Pulmonary artery endothelial cell (primary cell): ENCODE measurements at places on chromosomes 11 and 22. TPM values are rescaled to one million over a fixed set of nuclear protein-coding genes. Genes with fewer than 3 reads are reported as not detected.

The LMNTD2 gene
- total RNA-seq = 0.56 and 0.86 TPM in 2 replicates

The APOL5 gene
- not detected in 2 replicates for total RNA-seq

The OR9Q1 gene
- total RNA-seq = not detected in 2 replicates

The P4HA3 gene
- total RNA-seq = 32.4 and 40.7 TPM in 2 replicates

The CHST1 gene
- 2.1 and 26.0 TPM in 2 replicates for total RNA-seq

The SOX10 gene
- total RNA-seq = not detected in 2 replicates

The CADM1 gene
- total RNA-seq = 2.8 and 5.4 TPM in 2 replicates

The MIOX gene
- not detected in 2 replicates for total RNA-seq

The PARVA gene
- 23.5 and 31.8 TPM in 2 replicates for total RNA-seq

The CLMP gene
- total RNA-seq = 2.3 and 12.3 TPM in 2 replicates

The ACR gene
- total RNA-seq = 0.13 TPM in 1 of 2 replicates, not detected in the other

The APLP2 gene
- total RNA-seq = 906 and 976 TPM in 2 replicates

The P2RY2 gene
- total RNA-seq = 2.3 and 6.3 TPM in 2 replicates

The RFPL3 gene
- total RNA-seq = not detected in 2 replicates

The RRM1 gene
- 114 and 143 TPM in 2 replicates for total RNA-seq

The OR4D5 gene
- total RNA-seq = not detected in 2 replicates

The HPX gene
- 0.13 and 0.32 TPM in 2 replicates for total RNA-seq

The FERMT3 gene
- total RNA-seq = 75.9 and 109 TPM in 2 replicates

The SELENOO gene
- 28.8 and 30.4 TPM in 2 replicates for total RNA-seq

The FADD gene
- total RNA-seq = 57.0 and 63.0 TPM in 2 replicates

The ANGPTL5 gene
- total RNA-seq = not detected in 2 replicates

The NXF1 gene
- total RNA-seq = 14.8 and 38.9 TPM in 2 replicates

The C11orf87 gene
- not detected in 2 replicates for total RNA-seq

The POLA2 gene
- 9.2 and 15.3 TPM in 2 replicates for total RNA-seq

The SMC1B gene
- under 0.01 and 0.04 TPM in 2 replicates for total RNA-seq

The CDC45 gene
- total RNA-seq = 30.7 and 50.1 TPM in 2 replicates

The PDE2A gene
- 8.4 and 25.3 TPM in 2 replicates for total RNA-seq

The APOL4 gene
- total RNA-seq = 0.04 and 0.53 TPM in 2 replicates

The ROBO4 gene
- total RNA-seq = 186 and 220 TPM in 2 replicates

The PPFIBP2 gene
- 1.6 and 1.7 TPM in 2 replicates for total RNA-seq
